Dorsolateral prefrontal cortex (tissue), 122 donors: ENCODE measurements at places on chromosomes 4 and X.

- DNase-seq, result no peak
Measured at GRCh38 chrX:18549643-18550042, 122.3 kb downstream of the RS1 start.

DNA sequence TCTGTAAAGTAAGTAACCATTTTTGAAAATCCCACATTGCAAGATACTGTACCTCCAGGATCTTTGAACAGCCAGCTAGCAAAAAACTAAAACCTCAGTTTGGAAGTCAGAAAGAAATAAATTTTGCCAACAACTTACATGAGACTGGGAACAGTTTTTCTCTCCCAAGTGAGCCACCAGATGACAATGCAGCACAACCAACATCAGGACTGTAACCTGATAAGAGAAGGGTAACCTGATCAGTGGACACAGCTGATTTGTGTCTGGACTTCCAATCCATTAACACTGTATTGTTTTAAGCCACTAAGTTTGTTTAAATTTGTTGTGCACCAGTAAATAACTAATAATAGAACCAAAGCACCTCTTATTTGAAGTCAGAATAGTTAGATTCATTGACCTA, 923.3 kb downstream of the FAT4 start:
- DNase-seq, result no peak

DNA sequence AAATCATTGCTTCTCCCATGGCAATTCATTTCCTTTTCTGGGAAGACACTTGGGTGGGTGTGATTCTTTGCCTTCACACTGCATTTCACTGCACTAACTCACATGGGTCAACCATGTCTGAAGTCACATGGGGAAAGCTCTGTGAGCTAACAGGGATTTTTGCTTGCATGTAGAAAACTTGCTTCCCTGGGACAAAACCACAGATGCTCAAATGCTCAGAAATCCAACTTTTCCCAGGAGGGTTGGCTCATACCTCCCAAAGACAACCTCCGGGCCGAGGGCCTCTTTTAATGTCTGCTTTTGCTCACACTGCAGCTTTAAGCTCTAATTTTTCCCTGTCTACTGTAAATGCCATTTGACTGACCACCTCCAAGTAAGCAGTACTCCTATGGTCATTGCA, 1695.2 kb downstream of the STIM2 start:
- no peak for DNase-seq

GRCh38 chr4:51906167-51906958, 63.4 kb downstream of the DCUN1D4 start:
- no peak for DNase-seq

GRCh38 chr4:119498527-119498926, 130.1 kb downstream of the PDE5A start:
- DNase-seq, result no peak

GRCh38 chrX:97563531-97564133, 679.9 kb downstream of the RPA4 start:
- DNase-seq, result no peak
